Activated CD8-positive, alpha-beta memory T cell treated with anti-CD3 and anti-CD28 coated beads for 24 hours (primary cell): ENCODE measurements at places on chromosomes 11 and 22.

DNA sequence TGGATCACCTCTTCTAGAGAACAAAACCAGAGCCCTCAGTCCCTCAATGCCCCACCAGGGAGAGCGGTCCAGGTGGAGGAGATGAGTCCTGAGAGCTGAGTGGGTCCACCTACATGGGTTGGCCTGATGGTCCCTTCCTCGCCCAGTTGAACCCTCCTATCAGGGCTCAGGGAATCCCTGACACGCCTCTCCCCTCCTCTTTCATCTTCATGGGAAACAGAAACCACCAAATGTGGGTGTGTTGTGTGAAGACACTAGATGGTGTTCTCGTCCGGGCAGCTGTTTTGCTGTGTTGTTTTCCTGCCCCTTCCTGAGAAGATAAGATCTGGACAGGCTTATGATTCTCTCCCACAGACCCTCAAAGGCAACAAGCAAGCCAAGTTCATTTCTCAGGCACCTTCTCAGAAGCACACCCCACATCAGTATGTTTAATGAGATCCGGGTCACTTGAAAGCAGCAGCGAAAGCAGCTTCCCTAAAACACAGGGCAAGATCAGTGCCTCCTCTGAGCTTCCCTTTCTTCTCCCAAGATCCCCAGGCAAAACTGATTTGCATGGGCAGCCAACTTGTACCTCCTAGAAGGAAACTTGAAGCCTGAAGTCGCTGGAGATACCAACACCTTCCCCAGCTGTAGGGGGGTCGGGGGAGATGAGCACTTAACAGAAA, 35.3 kb upstream of the POU2AF1 start:
- no peak for DNase-seq

- no peak for DNase-seq
Observed at GRCh38 chr22:34814260-34815025, 251.5 kb upstream of the ISX start.

- DNase-seq = peak; percentile 46
Observed at GRCh38 chr11:34651551-34651950, 30.7 kb downstream of the EHF start.

GRCh38 chr11:112776834-112777233, 184.4 kb upstream of the NCAM1 start:
- no peak for DNase-seq

DNA sequence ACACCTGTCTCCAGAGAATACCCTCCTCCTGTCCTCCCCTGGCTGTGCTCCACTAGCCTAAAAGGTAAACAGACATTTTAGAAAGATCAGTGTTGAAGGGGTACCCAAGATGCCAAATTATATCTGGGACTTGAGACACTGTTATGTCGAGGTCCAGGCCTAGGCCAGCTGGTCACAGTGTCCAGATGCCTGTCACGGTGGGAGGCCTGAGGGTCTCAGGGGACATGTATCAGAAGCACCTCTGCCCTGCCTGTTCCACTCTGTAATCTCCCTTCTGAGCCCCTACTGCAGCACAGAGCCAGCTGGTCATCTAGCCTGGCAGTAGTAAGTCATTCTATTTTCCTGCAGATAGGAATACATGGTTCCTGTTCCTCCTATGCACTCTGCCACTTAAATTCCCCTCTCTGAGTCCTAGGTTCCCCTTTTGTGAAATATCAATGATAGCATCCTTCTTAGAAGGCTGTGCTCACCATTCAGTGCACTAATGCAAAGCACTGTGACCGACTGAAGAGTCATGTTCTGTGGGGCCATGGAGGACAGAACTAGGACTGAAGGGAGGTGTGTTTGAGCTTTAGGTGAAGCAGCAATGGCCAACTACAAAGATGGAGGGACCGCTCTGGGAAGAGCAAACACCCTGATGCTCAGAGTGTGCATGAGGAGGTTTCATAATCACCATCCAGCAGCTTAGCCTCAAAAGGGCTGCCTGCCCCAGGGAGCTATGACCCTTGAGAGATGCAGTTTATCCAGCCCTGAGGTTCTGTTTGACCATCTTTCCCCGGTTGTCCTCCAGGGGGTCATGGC, 44.8 kb upstream of the TUB start:
- no peak for DNase-seq

DNA sequence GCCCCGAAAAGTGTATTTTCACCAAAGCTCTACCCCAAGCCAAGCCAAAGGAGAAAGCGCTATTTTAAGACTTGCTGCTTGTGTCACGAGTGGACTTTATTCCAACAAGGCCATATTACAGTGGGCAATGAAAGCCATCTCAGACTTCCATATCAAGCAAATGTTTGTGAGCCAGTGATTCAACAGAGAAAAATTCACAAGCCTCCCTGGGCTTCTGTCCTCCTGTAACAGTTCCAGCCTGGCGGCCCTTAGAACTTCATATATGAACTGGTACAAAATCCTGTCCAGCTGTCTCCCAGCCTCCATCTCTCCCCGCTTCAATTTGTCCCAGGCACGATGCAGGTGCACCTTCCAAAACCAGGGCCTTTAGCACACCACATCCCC, 11.2 kb downstream of the LARGE1 start:
- no peak for DNase-seq

DNA sequence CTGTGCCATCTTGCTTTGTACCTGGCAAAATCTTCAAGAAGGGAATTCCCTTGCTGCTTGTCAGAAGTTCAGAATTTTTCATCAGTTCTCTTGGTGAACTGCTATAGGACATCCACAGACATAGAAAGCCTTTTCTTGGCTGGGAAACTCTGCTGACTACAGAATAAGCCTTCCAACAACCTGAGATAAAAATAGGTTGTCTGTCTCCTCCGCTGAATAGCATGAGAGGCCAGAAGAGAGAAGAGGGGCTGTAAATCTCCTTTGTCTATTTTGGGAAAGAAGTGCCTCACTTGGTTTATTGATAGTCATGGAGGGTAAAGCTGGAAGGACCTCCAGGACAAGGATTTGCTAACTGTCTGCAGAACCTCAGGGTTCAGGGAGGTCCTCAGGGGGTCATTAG, 48.2 kb downstream of the C11orf91 start:
- no peak for DNase-seq

GRCh38 chr11:122046438-122046837, 69.6 kb downstream of the BLID start:
- DNase-seq = no peak

DNA sequence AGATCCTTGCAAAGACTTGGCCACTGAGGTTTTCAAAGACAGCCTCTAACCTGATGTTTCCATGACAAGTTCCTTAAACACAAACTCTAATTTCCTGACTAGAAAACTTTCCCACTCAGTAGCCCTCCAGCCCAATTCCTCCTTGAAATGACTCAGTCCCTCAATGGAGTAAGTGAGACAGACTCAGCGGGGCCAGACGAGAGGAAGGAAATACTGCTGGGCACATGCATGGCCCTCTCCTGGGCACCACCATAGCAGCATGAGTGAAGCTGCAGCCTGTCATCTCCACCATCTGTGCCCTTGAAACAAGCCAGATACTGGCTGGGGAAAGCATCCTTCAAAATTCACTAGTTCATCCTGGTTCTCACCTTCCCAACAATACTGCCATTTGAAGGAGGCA, 76.2 kb upstream of the GDPD4 start:
- no peak for DNase-seq

DNA sequence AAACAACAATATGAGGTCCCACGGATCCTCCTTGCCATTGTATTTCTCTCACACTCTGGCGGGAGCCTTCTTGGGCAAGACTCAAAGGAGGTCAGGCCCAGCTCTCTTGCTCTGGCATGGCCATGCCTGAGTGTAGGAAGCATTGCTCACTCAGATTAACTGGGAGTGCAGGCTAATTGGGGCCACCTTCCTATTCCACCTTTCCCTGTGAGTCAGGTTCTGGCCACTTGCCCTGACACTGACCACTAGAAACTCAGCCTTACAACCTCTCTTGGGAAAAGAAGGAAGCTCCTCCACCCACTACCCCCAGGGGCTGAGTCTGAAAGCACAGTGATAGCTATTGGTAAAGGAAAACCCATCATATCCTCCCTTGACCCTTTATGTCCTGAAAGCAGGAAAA, 121.8 kb upstream of the NTM start:
- DNase-seq = no peak

- no peak for DNase-seq
Observed at GRCh38 chr11:69538854-69539253, 57.4 kb downstream of the LINC01488 start.

GRCh38 chr11:122788781-122789535, 49.3 kb upstream of the CRTAM start:
- DNase-seq = no peak

DNA sequence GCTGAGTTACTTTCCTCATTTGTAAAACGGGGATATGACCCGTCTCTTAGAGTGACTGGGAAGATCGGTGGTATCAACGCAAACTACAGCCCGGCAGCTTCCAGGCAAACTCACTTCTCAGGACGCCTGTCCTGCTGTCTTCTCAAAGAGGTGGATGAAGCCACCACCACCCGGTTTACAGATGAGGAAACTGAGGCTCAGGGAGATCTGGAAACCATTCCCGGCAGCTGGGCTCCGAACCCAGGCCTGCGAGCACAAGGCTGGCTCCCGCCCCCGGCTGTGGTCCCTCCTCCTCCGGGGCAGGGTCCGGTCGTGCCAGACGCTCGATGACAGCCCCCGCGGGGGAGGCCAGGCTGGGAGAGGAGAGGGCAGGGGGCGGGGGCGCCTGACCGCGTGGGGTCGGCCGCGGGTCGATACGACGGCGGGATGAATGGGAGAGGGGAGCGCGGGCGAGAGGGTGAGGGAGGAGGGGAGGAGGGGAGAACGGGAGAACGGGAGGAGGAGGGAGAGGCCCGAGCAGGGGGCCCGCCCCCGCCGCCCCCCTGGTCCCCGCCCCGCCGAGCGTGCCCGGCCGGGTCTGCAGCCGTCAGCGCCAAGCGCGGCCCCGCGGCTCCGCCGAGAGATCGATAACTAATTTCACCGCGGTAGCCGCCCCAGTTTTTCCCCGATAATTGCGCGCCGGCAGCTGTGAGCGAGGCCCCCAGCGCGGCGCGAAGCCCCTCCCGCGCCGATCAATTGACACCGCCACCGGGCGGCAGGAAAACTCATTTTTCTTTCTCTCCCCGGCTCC, 14.0 kb downstream of the IGLL1 start:
- DNase-seq = peak; percentile 63

DNA sequence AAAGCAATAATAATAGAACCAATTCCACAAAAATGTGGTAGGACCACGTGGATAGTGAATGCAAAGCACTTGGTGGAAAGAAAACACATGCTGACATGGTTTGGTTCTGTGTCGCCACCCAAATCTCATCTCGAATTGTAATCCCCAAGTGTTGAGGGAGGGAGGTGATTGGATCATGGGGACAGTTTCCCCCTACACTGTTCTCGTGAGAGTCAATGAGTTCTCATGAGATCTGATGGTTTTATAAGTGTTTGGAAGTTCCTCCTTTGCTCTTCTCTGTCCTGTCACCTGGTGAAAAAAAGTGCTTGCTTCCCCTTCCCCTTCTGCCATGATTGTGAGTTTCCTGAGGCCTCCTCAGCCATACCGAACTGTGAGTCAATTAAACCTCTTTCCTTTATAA, 421.9 kb upstream of the CADM1 start:
- no peak for DNase-seq

DNA sequence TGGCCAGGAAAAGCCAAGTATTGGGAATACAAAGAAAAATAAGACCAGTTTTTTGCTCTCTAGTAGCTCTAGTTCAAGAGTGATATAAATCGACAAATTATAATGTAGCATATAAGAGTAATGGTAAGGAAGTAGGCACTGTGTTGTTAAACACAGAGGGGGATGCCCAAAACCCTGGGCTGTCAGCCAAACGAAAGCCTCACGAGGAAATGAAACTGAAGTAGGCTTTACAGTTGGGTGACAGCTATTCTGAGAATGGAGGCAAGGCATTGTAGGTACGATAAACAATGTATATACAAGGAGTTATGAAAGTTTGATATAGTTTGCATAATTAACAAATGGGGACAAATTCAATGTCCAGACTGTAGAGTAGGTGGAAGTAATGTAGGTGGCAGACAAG, 176.4 kb downstream of the FAM181B start:
- DNase-seq = no peak

DNA sequence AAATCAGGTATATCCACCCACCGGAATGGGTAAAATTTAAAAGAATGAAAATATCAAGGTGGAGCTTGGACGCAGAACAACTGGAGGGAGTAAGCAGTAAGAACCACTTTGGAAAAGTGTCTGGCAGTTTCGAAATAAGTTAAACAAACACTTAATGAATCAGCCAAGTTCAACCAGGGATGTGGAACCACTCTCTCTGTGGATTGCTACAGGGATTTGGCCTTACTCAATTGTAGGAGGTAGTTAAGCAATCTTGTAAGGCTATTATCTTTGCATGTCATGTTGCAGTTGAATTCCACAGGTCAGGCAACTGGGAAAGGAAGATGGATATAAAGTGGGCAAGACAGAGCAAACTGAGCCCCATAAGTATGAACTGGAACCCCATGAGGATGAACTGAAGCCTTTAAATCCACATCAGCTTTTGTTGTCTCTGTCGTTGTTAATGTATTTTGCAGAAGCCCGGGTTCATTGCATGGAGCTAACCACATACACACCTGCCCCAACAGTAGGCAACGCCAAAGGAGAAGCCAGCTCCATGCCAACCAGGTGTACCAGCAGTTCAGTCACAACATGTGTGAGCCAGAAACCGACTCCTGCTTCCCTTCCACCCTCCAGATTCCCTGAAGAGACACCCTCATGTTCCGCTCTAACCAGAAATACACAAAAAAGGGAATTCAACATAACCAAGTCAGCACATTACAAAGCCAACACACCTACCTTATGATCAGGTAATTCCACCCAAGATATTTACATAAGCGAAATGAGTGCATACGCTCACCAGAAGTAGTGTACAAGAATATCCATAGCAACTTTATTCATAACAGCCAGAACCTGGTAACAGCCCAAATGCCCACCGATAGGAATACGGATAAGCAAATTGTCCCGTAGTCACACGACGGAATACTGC, 8.0 kb upstream of the SLC43A3 start:
- no peak for DNase-seq

- DNase-seq = no peak
Observed at GRCh38 chr11:37817727-37818270, 1219.8 kb upstream of the RAG2 start.

DNA sequence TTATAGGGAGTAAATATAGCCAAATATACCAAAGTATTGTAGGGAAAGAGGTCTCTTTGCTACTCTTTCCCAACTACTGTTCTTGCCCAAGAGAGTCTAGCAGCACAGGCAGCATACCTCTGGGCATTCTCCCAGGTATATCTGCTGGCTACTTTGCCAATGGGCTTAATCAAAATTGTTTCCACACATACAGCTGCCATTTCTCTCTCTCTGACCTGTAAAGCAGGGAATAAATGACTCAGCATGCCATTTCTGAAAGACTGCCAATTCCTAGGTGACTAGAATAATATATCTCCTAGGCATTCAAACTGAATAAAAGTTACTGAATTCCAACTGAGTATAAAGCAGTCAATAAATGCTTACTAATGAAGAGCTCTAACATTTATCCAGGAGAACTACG, 44.6 kb downstream of the RDX start:
- DNase-seq = no peak

DNA sequence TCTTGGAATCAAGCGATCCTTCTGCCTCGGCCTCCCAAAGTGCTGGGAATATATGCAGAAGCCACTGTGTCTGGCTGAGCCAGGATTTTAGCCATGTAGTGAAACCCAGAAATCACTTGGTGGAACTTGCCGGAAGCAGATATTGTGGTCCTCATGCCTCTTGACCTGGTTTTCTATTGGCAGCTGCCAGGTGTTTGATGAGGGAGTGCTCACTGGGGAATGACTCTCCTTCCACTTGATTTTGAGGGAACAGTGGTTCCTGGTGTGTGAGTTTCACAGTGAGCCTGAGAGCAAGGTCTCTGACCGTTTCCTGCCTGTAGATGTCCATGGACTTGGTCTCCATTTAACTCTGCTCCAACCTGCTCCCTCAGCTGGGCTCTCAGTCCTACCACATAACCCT, 34.7 kb upstream of the ELF5 start:
- DNase-seq = no peak

GRCh38 chr11:93869830-93870229, 19.4 kb upstream of the VSTM5 start:
- no peak for DNase-seq
